ENCODE measurements at places on chromosomes 11 and 22.

- no peak for DNase-seq
Observed at GRCh38 chr11:120808616-120809050, 215.3 kb upstream of the TBCEL start.

GRCh38 chr11:94134651-94135512, 6.2 kb downstream of the PANX1 start:
- no peak for DNase-seq

DNA sequence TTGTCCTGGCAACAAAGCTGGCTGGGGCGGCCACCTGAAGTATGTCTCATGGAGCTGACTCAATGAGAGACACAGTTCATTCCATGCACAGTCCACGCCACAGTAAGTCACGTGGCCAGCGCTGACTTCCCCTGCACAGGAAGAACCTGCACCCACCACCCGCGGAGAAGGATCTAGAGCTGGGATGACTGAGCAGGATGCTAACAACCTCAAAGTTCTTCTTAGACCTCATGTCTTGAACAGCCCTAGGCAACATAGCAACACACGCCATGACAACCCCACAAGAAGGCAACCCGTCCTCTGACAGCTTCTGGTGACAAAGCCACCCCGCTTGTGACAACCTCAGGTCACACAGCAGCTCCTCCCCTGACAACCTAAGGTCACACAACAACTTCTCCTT, 76.9 kb upstream of the B3GAT1 start:
- DNase-seq, result no peak

DNA sequence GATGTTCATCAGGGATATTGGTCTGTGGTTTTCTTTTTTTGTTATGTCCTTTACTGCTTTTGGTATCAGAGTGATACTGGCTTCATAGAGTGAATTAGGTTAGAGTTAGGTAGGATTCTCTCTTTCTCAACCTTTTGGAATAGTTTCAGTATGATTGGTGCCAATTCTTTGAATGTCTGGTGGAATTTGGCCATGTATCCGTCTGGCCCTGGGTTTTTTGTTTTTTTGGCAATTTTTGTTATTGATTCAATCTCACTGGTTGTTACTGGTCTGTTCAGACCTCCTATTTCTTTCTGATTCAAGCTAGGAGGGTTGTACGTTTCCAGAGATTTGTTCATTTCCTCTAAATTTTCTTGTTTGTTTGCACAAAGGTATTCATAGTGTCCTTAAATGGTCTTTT, 54.4 kb downstream of the ATXN10 start:
- DNase-seq, result no peak

GRCh38 chr22:43755452-43755851, 56.7 kb downstream of the EFCAB6 start:
- DNase-seq, result no peak

DNA sequence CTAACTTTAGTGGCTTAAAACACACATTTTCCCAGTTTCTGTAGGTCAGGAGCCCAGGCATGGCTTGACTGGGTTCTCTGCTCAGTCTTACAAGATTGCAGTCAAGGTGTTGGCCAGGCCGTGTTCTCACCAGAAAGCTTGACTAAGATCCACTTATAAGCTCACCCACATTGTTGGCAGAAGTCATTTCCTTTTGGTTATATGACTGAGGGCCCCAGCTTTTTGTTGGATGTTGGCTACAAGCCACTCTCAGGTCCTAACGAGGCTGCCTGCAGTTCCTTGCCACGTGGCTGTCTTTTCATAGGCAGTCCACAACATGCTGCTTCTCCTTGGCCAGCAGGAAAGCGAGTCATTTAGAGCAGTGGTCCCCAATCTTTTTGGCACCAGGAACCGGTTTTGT, 79.3 kb upstream of the CRTAM start:
- no peak for DNase-seq

DNA sequence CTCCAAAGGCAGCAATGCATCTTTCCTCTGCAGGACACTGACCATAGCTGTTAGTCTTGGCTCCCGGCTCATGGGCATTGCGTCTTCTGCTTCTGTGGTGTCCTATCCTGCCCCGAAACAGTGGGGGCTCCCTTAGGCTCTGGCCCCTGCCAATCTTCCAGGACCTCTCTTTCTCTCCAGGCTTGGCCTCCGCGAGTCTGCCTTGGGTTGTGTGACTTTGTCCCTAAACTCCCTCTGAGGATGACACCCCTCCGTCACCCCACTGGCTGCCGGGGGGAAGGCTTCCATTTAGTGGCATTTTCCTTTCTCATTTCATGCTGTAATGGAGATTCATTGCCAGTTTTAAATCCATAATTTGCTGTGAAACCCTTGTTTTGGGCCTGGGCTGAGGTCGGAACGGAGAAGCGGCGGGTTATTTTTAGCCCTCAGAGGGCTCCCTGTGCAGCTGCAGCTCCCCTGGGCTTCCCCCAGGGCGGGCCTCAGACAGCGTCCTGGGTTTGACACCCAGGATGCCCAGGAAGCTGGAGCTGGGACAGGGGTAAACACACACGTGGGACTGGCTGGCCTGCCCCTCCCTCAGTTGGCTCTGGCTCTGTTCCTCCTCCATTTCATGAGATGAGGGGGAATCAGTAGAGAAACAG, 156.1 kb downstream of the ST3GAL4 start:
- DNase-seq, result no peak

DNA sequence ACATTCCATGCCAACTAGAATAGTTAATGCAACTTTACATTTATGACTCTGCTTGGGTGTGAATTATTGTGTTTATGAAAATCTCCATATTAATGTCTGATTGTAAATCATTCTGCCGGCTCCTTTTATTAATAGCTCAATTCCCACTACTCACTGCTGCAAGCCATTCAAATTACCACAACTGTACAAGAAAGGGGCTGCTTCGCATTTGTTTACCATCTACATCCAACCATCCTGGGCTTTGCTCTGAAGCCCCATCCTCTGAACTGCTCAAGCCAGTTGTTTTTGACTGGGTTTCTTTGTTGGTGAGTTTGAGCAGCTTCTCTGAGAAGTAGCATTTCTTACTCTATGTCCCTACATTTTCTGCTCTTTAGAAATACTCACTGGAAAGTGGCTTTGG, 451.6 kb upstream of the CADM1 start:
- DNase-seq, result no peak

DNA sequence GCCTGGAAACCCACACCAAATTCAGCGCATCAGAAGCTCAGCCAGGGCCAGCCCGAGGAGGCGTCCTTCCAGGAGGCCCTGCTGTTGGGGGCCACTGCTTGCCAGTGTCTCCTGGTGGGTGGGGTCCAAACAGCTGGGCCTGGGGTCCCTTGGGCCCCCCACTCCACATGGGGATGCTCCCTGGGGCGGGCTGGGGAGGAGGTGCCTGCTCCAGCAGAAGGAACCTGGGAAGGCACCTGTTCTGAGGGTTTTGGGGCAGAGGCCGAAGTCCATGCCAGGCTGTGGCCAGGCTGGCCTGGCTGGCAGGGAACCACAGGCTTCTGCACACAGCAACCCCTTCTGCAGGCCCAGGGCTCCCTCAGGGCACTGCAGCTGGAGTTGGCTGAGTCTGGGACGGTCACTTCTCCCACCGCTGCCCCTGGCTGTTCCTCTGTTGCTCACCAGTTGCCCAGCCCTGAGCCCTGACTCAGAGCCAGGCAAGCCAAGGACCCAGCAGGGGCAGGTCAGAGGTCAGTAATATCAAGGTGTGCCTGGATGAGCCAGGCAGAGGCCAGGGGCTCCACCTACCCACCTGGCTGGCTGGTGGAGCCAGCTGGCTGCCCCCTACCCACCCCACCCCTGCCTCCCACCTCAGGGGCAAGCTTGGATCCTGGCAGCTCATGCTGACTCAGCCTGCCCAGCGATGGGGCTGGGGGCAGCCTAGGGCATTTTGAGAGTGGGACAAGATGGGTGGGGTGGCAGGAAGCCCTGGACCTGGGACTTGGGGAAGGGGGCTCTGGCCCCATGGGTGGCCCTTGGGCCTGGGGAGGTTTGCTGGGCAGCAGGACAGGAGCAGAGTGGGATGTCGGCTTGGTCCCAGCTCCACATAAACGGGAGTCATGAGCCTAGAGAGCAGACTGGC, 12.0 kb upstream of the PHLDA2 start:
- no peak for DNase-seq

DNA sequence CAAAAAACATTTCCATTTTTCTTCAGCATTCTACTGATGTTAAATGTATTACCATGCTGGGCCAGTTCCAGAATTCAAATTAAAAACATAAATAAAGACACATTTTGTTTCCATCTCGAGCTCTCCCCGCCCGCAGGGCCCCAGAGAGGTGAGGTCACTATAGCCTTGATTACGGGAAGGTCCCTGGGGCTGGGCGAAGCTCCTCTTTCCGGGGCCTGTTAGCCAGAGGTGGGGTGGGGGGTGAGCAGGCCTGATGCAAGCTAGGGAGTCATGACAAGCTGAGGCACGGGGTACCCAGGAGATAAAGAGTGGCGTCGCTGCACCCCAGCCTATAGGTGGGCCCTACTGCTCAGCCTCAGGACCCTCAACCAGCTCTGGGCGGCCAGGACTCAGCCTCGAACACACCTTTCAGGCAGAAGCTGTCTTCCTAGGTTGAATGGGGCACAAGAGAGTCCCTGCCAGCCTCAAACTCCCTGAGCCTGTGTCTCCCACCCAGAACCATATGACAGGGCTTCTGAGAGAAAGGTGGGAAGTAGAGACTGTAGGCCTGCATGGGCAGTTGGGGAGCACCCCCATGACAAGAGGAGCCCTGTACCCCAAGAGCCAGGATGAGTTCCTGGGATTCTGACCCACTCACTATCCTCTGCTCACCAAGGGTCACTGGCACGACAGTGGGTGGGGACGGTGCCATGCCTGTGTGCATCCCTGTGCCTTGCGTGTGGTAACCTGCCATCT, 34.8 kb downstream of the KCNQ1OT1 start:
- no peak for DNase-seq

GRCh38 chr11:69005183-69005630, 7.8 kb downstream of the MRGPRF start:
- DNase-seq, result no peak

GRCh38 chr11:85027346-85027745, 599.8 kb downstream of the DLG2 start:
- DNase-seq, result no peak

DNA sequence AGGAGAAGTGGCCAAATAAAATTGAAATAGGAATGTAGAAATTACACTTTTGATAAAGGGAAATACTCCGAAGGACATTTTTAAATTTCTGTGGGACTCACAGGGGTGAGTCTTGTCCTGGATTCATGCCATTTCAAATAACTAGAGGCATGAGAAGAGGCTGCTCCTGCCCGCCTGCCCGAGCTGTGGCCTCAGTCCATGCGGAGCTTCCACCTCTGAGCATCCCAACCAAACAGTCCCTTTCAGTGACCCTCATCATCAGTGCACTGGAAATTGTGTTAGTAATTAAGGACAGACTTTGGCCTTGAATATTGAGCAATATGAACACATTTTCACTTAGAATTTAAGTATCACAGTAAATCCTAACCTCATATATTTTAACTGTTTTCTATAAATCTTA, 25.6 kb downstream of the GRIA4 start:
- no peak for DNase-seq

DNA sequence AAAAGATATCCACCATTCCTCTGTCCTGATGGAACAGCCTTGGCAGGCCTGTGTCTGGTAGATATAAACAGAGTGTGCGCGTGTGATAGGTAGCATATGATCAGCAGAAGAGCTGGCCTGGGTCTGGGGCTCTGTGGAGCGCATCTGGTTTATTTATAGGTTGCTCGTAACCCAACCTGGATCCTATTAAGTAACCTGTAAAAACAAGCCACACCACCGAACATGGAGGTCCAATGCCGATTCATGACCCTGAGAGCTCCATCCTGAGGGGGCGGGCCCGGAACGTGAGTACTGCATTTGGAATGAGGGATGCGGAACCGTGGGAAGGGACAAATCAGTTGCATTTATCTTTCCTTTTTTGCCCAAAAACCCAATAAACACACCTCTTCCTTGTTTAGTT, 31.9 kb upstream of the APOL5 start:
- DNase-seq, result no peak

- no peak for DNase-seq
Observed at GRCh38 chr11:19093976-19094375, 23.0 kb upstream of the ZDHHC13 start.

DNA sequence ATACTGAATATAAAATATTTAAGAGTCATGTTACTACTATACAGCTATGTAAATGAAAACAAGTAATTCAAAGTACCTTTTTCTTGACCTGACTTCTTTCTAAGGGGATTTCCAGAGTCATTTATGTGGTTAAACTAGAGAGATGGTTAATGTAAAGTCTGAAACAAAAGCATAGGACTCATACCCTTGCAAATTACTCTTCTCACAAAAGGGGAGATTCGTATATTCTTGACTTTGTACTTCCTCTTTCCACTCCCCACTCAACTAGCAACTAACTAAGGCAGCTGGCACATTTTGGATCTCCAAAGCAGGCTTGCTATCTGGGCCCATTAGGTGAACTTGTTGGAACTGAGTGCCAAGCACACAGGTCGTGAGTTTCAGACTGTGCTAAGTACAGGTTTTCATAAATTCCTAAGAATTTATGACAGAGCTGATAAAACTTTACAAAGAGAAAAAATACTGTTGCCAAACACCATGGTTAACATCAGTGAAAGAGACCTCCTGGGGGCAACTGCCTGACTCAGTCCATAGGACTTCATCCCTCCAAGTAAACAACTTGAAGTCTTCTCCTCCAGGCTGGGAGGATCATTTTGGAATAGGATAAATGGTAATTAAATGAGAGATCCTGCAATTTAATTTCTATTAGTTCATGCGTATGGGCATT, 77.0 kb upstream of the DDI1 start:
- DNase-seq, result no peak

- DNase-seq, result no peak
Observed at GRCh38 chr11:121029153-121029552, 5.3 kb downstream of the TBCEL start.

GRCh38 chr11:12893787-12894672, 115.1 kb upstream of the RASSF10 start:
- no peak for DNase-seq

DNA sequence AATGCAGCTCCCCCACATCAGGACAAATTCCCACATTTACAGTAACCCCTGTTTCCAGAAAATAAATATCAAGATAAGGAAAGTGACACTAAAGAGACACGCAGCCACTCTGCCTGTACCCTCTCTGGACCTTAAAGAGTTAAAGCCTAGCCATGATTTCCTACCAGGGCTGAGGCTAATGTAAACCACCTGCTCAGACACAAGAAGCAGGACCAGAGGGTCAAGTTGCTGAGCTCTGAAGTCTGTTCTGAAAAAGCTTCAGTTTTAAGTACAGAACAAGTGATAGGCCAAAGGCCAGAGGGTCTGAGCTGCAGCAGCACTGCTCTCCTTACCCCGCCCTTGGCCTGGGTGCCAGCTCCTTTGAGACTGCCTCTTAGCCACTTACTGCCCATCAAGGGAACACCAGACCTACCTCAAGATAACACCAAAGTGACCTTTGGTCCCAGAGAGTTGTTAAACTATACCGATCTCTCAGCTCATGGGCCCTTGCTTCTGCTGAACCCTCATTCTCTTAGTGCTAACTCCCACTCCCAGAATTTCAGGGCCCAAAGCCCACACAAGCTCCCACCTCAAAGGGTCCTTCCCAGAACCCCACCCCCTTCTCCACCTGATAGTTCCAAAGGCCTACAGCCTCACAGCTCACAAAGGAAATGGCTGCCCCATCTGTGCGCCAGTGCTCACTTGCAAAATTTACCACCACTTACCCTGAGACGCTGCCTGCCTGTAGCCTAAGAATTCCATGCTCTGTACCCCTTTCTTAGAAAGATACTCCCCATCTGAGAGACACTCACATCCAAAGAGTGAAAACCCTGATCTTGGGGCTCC, 40.5 kb downstream of the IL18BP start:
- DNase-seq, result no peak

All from anterior cingulate cortex (tissue), 58 donors.